ENCODE measurements at places on chromosomes 4 and X.
A peak's percentile ranks its signal among the peaks of the same experiment; 100 is the strongest.

GRCh38 chr4:54548098-54548620 lies 109.6 kb upstream of the KIT start:
- DNase-seq, result peak; percentile 25

DNA sequence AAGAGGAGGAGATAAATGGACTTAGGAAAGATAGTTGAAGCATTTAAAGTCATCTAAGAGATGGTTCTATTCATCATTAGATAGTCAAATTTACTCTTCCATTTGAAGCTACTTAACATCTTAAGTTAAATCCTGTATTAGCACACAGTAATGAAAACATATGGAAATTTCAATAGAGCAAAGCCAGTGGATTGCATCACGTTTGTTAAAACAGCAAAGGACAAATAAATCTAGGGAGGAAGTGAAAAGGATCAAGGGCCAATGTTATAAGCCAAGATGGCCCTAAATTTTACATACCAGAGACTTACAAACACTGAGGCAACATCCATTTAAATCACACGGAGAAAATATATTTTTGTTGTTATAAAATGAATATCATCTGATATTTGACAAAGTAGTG lies 602.8 kb downstream of the INPP4B start:
- DNase-seq, result no peak

DNA sequence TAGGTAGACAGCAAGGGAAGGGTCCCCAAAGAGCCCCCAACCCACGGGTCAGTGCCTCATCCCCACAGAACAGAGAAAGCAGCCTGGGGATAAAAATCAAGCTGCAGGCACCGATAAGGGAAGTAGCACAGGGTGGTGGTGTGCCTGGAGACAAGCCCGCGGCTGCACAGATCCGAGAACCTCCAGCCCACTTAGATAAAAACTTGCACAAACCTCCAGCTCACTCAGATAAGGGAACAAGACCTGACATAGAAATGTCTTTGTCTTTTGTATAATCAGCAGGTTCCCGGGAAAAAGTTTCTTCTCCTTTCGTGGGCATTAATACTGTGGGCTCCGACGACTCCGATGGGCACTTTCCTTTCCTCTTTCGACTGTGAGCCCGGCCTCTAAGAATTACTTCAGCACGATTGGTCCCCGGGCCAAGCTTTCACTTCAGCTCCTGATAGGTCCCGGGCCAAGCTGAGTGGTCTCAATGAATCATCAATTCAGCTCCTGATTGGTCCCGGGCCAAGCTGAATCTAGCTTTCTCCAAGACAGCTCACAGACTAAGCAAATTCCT lies 32.4 kb downstream of the PRDX4 start:
- no peak for DNase-seq

GRCh38 chr4:165426331-165426730 lies 47.5 kb downstream of the CPE start:
- no peak for DNase-seq

GRCh38 chr4:100357542-100357941 lies 160.3 kb downstream of the EMCN start:
- no peak for DNase-seq

GRCh38 chr4:101347557-101348366 lies 436 bp upstream of the PPP3CA start:
- peak; percentile 99 for DNase-seq

GRCh38 chr4:154067786-154068185 lies 278.9 kb upstream of the SFRP2 start:
- no peak for DNase-seq

DNA sequence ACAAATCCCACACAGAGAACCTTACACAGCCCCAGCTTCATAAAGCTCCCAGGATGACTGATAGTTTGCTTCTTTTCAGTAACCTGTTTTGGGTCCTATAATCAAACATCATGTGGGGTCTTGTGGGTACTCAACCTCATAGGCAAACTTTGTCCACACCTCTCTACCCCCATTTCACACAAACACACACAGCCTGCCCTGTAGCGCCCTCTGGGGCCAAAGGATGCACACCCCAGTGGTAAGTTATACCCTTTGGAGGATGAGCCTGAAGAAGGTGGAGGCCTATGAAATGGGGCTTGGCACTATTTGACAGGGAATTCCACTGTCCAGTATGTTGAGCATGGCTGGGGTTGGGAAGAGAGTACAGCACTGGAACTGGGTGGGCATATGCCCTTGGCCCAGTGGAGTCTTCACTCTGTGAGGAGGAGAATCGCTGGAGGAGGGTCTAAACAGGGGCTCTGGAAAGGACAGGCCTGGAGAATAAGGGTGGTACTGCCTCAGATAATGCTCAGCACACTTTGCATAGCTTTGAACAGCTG lies 30.5 kb upstream of the COL25A1 start:
- DNase-seq, result no peak

DNA sequence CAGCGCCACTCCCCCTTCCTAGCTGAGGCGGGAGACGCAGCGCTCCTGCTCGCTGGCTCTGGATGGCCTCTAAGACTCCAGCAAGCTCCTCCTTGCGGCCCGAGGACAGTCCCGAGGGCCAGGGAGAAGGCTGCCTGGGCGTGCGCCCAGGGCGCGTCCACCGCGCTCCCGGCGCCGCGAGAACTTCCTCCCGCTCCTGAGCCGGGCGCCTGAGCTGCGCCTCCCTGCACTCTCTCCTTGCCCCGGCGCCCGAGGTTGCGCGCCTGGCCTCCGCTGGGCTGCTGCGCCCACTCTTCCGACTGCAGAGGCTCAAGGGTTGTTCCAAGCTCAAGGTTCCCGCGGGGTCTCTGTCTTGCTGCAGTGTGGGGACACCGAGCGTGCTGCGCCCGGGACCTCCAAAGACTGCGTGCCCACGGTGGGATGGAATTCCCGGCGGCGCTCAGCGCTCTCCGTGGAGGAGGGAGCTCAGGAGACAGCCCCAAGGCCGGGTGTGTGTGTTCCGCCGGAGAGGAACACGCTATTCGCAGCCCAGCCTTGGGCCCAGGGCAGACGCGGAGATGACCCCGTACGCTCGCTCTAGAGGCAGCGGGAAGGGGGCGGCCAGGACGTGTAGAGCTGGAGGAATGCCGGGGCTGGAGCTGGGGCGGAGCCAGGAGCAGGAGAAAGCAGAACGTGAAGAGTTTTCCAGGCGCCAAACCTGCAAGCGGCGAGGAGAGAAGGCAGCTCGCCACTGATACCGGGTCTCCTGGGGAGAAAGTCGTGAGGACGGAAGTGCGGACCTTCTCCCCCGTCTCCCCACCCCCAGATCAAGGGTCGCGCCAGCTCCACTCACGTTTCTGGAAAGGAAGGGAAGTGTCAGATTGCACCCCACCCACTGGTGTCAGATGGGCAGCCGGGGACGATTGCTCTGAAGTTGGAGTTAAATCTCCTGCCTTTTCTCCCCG lies at the start of gene ARHGAP6:
Gene ARHGAP6, minus strand, starts transcription at position 753 of the 944 bp plus-strand sequence. CDS start 1,092 bp downstream, outside the sequence.
- no peak for DNase-seq

- no peak for DNase-seq
These were observed 8.9 kb downstream of the GPR174 start for GRCh38 chrX:79153348-79153747.

- no peak for DNase-seq
These were observed 1.3 kb upstream of the PCGF3 start for GRCh38 chr4:704198-704891.

- no peak for DNase-seq
These were observed 25.8 kb upstream of the PSAPL1 start for GRCh38 chr4:7460566-7460965.

DNA sequence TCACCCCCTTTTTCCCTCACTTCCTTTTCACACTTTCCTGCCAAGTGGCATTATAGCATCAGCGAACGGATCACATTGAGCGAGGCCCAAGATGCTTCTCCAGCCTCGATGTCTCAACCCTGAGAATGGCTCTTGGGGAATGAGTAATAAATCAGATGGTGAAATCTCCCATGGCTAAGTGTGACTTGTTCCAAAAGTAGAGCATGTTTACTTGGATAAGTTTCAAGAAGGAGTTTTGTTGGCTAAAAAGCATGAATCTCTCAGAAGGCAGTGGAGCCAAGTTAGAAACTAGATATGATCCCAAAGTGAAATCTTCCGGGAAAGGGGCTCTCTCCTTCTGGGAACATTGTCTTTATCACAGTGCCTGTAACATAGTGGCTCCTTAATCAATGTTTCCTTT lies 316.3 kb downstream of the CAMK2D start:
- DNase-seq, result no peak

DNA sequence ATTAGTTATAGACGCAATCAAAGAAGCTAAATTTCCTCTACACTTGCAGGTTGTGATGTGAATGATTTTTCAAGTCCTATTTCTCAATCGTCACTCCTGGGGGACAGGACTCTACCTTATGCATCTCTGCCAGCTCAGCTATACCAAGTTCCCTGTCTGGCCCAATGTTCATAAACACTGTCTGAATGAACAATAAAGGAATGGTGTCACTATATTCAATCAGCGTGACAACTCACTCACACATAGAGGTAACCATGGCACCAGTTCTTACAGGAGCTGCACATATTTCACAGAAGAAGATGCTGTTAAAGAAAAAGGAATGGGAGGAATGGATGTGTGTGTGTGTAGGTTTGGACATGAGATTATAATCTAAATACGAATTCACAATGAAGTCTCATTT lies 280.6 kb downstream of the PPP1R2C start:
- no peak for DNase-seq

DNA sequence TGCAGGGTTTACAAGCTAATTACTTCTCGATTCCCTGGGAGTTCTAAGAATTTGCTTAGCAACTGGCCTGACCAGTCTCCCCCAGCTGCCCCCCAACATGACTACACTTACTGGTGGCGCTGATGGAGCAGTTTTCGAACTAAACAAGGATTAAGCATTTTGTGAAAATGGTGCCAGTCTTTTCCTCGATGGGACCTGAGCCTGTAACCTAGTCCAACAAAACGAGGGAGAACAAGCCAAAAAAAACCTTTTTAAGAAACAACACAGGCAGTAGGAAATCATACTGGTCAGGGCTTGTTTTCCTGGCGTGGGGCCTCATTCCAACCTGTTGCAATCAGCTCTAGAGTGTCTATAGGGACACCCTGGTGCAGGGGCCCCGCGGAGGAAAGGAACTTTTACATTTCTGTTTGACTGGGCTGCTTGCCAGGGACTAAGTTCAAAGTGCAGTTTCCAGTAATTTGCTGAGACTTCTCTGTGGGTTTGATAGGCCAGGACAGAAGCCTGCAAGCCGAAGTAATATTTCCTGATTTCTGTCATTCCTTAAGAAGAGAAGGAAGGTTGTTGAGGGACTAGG lies 158.7 kb downstream of the SPRY1 start:
- DNase-seq, result peak; percentile 91

DNA sequence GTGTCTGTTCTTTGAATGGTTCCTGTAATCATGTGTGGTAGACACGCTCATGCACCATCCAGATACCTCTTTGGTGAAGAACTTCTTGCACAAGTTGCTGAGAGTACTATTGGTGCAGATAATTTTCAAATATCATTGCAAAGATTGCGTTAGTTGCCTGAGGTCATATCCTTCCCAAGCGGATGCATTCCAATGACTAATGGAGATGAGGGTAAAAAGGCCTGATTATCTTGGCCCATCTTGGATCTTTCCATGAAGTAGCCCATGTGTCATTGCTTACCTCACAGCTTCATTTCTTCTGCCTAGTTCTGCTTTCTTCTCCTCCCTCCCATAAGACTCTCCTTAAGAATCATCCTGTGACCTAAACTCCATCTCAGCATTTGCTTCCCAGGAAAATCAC lies 384.9 kb upstream of the CNKSR2 start:
- no peak for DNase-seq

DNA sequence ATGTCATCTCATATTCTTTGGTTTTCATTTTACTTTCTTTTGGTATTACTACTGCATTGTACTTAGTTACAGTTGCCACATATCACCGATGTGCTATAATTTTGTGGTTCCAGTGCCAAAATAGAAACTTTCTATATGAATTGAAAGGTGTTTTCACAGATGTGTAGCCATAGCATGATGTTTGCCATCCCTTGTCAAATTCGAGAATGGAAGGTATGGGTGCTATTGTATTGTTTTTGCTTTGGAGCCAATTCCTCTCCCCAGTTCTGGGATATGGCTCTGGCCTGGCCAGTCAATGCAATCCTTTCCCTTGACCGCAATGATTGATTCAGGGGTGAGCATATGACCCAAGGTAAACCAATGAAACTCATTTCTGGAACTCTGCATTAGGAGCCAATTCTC lies 86.2 kb upstream of the RPS6KA3 start:
- DNase-seq, result no peak

DNA sequence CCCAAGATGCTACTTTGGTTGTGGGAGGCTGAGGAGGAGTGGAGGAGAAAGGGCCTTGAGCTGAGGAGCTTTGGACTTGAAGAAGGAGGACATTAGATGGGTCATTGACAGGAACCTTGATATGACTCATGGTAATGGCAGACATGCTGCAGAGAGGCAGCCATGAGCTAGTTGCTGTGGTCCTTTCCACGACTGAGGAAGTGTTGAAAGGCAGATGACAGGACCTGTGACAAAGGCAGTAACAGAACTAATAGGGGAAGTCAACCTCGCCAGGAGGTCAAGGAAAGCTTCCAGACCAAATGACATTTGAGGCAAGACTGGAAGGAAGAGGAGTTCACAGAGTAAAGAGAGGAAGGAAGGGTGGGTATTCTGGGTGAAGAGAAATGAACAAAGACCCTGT lies 7.6 kb upstream of the XPNPEP2 start:
- peak; percentile 83 for DNase-seq

GRCh38 chr4:154911608-154912098 lies 130.6 kb downstream of the RBM46 start:
- no peak for DNase-seq

GRCh38 chr4:80266253-80266901 lies at the start of gene FGF5:
FGF5 (plus strand) TSS chr4:80266664; CDS start chr4:80266825, 161 bp downstream.
- DNase-seq, result no peak

DNA sequence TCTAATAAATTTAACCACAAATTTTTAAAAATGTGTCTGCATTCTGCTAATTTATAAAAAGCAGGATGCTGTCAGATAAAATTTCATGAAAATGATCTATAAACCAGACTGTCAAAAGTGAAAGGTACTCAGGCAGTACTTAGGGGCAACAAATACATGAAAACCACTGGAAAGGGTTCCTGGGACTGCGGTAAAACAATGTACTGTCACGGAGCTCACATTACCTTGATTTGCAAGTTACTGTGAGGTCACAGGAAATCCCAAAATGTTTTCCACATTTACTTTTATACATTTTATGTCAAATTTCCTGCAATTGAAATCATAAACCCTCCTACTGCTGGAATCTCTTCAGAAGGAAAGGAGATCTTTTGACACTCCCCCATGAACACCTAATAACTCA lies 45.3 kb downstream of the SHISA3 start:
- no peak for DNase-seq

DNA sequence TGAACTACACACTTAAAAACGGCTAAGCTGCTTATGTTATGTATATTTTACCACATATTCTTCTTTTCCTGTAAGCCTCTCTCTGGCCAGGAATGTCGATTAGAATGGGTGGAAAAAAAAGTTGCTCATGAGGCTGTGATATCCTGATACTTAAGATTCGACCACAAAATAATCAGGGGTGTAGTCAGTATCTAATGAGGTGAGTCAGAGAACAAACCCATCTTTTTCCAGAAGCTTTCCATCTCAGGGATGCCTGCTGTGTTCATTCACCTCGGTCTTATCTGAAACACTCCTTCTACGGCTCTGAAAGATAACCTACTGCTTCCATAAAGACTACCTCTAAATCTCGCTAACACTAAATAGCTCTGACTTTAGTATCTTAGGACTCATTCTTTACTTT lies 142.7 kb upstream of the MAP3K15 start:
- no peak for DNase-seq

Data from vagina (tissue), 2 donors.